ENCODE measurements at places on chromosomes 12 and 14. TPM values are rescaled to one million over a fixed set of nuclear protein-coding genes. Genes with fewer than 3 reads are reported as not detected.

DNA sequence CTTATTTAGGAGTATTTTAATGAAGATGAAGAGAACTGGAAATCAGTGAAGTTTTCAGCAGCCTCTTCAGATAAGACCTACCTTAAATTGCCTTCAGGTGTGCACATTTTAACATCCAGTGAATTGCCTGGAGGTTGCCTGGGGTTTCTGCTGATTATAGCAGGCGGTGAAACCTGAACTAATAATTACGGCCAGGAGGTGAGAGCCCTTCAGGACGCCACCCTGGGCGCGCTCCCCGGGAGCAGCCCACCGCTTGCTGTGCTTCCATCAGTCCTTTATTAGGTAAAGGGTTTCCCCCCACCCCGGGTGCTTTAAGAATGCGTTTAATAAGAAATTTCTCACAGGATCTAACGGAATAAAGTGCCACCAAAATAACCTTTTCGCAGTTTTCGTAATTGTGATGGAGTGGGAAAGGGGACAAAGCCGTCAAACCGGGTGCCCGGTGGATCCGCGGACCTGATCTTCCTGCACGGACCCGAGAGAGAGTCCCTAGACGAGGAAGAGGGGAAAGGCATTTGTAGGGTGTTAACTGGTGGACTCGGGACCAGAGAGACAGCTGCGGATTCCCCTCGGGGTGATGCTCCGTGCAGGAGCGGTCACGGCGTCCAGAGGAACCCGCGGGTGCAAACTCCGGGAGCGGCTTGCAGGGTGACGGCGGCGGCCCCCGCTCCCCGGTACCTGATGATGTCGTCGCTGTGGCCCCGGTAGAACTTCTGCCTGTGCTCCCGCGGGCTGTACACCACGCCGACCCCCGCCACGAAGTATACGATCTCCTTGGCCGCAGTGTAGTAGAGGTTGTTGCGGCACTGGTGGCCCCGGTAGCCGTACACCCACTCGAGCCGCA lies 902 bp downstream of the EML5 start:
- DNase-seq, result no peak

DNA sequence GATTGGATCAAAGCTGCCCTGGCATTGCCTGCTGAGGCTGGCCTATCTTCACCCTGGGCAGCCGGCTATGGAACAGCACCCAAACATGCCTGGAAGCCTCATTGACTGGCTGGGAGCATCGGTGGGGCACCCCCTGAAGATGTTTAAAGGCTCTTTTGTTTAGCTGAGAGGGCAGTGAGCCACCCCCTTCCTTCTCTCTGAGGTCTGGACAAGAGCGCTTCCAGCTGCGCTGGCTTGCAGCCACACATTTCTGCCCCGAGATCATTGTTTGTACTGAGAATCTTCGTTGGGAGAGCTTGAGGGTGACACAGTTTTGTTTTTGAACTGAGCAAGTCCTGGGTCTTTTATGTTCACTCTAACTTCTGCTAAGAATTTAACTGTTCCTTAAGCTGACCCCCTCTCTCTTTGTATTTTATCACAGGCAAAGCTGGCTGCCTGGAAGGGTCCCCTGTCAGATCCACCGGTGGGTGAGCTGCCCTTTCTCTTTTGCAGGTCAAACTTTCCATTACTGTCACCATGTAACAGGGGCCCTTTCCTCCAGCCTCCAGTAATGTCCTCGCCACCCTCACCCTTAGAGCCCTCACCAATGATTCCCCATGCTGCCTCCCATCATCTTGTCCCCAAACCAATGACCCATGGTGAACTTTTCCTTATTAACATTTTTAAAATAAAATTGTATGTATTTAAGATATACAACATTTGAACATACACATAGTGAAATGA lies 212.2 kb downstream of the KIF26A start:
- peak; percentile 48 for DNase-seq

GRCh38 chr14:104155513-104155912 lies 17.1 kb downstream of the KIF26A start:
- no peak for DNase-seq

- DNase-seq, result no peak
These were observed 958.4 kb upstream of the USP15 start for GRCh38 chr12:61301817-61302216.

DNA sequence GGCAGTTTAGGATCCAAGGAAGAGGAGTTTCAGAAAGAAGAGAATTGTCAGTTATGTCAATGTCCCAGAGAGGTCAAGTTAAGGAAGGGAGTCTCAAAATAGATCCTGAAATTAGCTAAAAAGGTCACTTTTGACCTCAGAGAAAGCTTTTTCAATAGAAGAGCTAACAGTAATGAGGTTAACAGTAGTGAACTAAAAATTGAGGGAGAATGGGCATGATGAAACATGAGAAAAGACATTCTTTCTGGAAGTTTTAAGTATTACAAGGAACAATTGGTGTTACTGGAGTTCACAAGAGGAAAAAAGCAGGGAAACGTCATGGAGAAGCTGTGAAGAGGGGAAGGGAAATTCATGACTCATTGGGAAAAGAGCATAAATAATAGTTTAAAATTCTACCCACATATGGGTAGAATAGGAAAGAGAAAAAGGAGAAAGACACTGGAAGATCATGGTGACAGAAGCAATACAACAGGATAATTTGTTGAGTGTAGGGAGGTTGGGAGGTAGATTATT lies 381.2 kb upstream of the FAR2 start:
- DNase-seq, result no peak

- DNase-seq, result no peak
These were observed 260.1 kb downstream of the C12orf75 start for GRCh38 chr12:105590571-105590970.

GLT8D2 gene
- polyA plus RNA-seq, result 51.9 TPM

DNA sequence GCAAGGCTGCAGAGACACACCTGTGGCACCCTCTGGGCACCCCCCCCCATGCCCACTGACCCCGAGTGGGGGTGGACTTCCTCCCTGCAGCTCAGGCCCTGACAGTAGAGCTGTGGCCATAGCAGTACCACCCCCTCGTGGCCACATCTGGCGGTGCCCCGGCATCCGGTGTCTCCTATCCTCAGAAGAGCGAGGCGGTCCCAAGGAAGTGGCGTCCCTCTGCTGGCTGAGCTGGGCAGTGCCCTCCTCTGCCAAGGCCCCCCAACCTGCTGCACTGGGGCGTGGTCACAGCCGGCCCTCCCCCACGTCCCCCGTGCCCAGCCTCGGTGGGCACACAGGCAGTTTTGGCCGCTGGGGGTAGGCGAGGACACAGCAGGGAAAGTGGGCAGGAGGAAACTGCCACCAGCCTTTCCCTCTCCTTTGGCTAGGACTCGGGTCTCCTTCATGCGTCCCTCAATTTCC lies 6.0 kb upstream of the SLC6A12 start:
- no peak for DNase-seq

GPN3 gene
- 22.3 TPM for polyA plus RNA-seq

- DNase-seq, result no peak
These were observed 15.7 kb downstream of the ABHD4 start for GRCh38 chr14:22613736-22614239.

- no peak for DNase-seq
These were observed 8.7 kb upstream of the NIN start for GRCh38 chr14:50839691-50840090.

- no peak for DNase-seq
These were observed 176.6 kb downstream of the TSPAN9 start for GRCh38 chr12:3253682-3254275.

- no peak for DNase-seq
These were observed 1.3 kb downstream of the CD4 start for GRCh38 chr12:6790496-6791150.

DNA sequence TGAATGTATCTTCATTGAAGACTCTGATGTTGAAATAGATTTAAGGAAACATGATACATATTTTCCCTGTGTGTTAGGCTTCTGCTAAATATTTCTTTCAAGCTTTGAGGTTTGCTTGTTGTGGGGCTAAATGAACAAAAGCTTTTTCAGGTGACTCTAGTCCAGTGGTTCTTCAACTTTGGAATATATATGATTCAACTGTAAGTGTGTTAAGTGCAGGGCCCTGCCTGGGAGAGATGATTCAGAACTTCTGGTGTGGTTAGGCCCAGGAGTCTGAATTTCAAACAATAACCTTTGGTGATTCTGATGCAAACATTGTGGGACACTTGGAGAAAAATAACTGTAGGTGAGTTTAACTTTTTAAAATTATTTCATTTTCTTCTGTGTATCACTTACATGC lies 93.0 kb downstream of the TRHDE start:
- no peak for DNase-seq

- DNase-seq, result no peak
These were observed 22.4 kb upstream of the ANKLE2 start for GRCh38 chr12:132783917-132784531.

- DNase-seq, result no peak
These were observed 296.1 kb downstream of the TMEM132D start for GRCh38 chr12:129607756-129608155.

- DNase-seq, result no peak
These were observed 171.0 kb downstream of the BTG1 start for GRCh38 chr12:91974541-91975085.

DNA sequence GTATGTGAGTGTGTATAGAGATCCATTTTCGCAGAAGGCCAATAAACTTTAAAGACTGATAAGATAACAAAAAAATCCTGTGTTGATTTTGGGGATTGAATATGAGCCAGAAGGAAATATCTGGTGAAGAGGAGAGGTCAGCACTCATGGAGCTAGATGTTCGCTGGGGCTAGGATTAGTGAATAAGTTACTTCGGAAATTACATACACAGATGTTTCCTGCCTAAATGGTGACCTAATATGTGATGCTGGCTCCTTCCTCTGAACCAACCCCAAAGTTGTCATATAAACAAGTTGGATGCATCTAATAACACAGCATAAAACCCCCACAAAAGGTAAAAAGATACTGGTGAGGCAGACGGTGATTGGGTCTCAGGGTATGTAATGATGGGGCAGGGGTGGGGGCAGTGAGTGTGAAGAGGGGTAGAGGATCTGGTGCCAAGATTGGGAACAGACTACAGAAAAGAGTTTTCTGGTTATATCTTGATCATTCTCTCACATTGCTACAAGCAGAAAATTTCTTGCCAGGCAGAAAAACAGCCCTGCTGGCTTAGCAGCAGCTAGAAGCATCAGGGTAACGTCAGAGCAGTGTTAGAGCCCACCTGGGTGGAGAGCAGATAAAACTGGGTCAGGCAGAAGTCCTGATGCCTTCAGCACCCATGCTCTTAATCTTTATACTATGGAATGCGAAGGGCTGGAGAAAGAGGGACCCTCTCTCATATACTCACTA lies 140.4 kb upstream of the GZMB start:
- DNase-seq, result peak; percentile 25

DNA sequence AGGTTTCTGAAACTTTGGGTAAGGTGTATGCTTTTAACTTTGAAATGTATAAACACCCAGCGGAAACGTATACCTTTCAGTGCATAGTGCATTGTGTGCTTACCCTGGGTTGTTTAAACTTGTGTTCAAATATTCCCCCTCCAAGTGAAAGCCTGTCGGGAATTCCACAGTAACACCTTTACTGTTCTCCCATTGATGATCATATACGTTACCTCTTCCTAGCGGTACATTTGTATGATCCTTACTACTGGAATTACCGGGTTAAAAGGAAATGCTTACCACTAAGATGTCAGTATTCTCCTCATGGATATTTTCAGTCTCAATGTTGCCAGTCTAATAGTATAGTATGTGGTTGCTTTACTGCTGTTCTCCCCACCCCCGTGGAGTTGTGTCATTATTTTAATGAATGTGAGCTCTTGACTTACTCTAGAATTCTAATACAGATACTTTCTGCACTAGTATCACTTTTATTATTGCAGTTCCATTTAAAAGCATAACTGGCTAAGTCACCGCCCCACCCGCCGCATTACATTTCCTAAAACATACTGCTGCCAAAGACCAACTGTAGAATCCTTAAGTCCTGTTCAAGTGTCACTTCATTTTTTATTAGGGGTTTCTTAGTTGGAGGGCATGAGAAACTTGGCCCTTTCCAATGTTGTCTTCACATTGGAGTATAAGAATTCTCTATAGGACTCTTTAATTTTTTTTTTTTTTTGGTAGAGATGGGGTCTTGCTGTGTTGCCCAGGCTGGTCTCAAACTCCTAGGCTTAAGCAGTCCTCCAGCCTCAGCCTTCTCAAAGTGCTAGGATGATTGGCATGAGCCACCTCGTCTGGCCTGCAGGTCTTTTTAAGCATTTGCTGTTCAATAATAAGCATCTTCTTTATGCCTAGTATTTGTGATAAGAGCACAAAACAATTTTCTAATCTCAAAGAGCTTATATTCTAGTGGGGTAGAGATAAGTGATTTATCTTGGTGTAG lies 24.9 kb downstream of the NUDT4 start:
- DNase-seq, result no peak

SYT10 gene
- not detected for polyA plus RNA-seq

PLA2G1B gene
- polyA plus RNA-seq, result not detected

C12orf50 gene
- 0.34 TPM for polyA plus RNA-seq

TMEM119 gene
- polyA plus RNA-seq, result 30.2 TPM

GRCh38 chr12:90253674-90254181 lies 545.1 kb upstream of the ATP2B1 start:
- DNase-seq, result no peak

PROX2 gene
- 0.85 TPM for polyA plus RNA-seq

ALG10B gene
- polyA plus RNA-seq, result 6.8 TPM

DNA sequence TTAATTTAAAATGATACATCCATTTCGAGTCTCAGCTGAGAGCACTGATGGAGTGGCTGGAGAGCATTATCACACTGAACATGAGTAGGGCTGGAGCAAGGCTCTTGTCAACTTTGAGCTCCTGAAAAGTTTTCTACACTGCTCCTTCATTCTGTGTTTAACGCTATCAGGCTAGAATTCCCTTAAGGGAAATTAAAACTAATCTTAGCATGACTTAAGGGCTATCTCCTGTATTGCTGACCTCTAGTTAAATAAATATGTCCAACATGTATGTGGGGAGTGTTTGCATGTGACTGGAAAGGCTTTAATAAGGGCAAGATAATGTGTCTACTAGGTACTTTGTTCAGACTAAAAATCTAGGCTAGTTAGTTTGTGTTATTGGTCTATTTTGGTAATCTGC lies 116.7 kb upstream of the CAND1 start:
- DNase-seq, result no peak

DNA sequence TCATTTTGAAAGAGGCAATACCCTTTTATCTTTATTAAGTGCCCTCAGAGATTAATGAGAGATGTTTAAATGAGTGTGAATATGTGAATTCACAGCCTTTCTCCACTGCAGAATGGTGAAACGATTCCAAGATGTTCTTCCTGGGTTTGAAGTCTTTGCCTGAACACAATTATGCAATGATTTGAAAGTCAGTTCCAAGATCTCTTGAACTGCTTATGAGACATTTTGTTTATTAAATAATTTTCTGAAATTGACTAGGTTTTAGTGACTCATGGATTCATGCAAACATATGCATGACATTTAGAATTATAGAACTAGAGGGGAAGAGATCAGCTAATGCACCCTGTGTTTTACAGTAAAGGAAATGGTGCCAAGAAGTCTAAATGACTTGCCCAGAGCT lies 118.1 kb upstream of the SLC38A2 start:
- DNase-seq, result no peak

- DNase-seq, result no peak
These were observed 181.6 kb upstream of the LMNTD1 start for GRCh38 chr12:25734529-25735180.

- no peak for DNase-seq
These were observed 622 bp upstream of the WASHC3 start for GRCh38 chr12:102062419-102062806.
